ENCODE measurements at places on chromosomes 2 and 18.

DNA sequence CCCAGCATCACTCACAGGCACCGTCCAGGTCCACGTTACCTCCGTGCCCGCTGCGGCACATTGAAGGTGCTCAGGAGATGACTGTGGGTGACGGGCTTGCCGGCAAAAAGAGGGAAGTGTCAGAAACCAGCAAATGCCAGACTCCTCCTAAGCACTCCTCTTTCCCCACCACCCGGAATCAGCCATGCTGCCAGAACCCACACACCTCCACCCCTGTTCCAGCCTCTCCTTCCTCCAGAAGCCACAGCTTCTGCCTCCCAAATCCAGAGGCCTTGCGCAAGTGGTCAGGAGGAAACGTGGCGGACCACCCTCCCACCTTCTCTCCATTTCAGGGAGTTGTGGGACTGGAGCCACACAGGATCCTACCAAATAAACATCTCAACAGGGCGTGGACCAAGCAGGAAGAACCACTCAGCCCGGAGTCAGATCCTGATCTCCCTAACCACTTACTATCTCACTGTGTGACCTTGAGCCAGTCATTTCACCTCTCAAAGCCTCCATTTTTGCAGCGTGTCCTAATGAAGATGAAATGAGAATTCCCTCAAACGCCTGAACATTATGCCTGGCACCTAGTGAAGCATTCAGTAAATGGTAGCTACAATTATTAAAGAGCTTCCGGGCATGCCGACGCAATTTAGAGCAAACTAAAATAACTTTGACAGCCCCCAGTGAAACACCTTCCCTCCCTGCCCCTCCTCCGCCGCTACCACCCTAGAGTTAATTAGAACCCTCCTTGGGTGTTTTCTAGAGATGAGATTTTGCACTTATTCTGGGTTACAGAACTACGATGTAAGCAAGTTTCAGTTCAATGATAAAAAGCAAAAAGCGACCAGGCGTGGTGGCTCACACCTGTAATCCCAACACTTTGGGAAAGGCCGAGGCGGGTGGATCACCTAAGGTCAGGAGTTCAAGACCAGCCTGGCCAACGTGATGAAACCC is 32.9 kb downstream of the SMAD7 start:
- DNase-seq: no peak

DNA sequence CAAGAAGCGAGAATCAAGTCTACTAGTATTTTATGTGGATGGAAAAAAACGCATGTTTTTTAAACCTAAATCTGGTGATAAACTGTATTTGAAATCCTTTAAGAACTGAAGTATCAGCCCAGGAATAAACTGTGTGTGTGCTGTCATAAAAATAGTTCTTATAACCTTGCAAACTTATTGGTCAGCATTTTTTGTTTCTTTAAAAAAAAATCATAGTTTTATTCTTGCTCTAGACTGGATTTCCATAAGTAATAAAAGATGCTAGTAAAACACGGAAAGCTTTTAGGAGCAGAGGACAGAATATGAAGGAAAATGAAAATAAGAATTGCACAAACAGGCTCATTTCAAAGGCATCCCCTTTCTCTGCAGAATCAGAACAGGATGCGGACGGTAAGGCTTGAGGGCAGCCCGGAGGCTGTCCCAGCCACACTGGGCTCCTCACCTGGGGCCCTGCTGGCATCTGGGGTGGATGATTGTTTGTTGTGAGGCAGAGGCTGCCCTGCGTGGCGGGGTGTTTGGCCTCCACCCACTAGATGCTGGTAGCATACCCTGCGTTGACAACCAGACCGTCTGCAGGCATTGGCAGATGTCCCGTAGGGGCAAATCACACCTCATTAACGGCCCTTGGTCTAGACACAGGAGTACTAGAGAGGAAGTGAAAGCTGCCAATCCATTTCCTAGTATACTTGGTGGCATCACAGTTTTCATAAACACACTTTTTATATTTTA is 52.5 kb downstream of the MBP start:
- DNase-seq: no peak

GRCh38 chr2:25198209-25198525 is 29.8 kb upstream of the POMC start:
- no peak for DNase-seq

DNA sequence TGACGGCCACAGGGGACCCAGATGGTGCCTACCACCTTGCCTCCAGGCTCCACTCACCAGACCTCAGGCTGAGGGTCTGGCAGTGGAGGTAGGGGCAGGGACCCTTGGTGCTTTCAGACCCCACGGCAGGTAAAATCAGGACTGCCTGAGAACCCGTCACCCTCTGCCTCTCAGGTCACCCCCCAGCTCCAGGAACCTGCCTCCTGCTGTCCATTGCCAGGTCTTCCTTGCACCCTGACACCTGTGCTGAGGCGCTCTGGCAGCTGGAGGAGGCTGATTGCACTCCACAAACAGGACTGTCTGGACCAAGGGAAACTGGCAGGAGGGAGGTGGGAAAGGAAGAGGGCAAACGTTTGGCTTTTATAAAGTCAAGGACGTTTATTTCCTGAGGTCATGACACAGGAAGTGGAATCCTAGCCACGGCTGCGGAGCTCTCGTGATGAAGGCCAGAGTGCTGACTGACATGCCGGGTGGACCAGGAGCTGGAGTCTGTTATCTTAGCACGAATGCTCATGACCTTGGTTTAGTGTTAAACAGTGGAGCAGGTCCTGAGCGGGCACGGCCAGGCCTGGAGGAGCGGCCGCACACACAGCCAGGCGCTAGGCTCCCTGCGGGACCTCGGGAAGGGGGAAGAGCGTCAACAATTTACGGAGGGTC is 40.5 kb downstream of the ANO7 start:
- DNase-seq: no peak

DNA sequence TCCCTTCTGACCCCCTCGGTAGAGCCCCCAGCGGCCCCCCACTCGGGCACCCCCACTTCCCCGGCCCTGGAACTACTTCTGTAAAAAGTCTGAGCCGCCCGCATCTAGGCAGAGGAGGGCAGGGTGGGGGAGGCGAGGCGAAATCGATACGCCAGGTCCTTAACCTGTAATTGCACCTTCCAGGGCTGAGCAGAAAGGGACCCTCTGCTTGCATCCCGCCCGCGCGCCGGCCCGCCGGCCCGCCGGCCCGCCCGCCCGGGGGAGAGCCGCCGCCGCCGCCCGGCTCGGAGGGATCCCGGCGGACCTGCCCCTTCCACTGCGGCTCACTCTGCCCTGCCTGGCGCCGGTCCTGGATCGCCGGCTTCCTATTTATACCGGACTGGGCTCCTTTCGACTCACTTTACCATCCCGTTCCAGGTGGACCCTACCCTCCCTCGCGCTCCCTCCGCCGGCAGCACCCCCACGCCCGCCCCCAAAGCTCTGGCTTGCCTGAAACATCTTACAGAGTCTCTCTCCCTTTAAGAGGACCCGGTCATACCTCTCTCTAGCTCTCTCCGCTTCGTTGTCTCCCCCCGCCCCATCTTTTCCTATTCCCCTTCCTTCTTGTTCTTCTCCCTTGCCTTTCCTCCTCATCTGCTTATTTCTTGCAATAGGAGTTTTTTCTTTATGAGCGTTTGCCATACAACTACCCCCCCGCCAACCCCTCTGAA is 797 bp downstream of the KLHL14 start:
- DNase-seq: no peak

Data from SIG-M5 (cell line).